NCI-H187 treated with DMSO at 0.1 percent for 48 hours (cell line): ENCODE measurements at places on chromosomes 7 and 10.

DNA sequence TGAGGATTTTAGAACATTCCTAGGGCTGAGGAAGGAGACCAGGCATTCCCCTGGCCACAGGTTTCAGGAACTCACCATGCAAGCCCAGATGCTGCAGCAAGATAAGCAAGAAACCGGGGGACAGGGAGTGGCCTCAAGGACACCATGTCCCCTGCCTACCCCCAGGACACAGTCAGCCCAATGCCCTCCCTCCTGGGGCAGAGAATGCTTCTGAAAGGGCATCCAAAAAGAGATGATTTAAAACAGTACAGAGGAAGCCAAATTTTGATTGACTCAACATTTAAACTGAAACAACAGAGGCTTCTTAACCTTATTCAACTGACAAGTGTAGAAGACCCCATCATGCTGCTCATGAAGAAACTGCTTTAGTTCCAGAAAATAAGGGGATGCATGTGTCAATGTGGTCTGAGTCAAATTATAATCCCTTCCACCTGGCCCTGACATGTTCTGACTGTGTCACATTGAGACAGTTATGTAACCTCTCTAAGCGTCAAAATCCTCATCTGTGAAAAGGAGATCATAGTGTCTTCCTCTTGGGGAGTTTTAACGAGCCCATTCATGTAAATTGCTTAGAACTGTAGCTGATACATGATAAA is 60.0 kb downstream of the ICA1 start:
- no peak for DNase-seq

- no peak for DNase-seq
Measured at GRCh38 chr10:33094263-33095051, 136.4 kb upstream of the ITGB1 start.

GRCh38 chr7:42981601-42982000 is 49.4 kb downstream of the MRPL32 start:
- DNase-seq: no peak

GRCh38 chr7:142974626-142975025 is 12.5 kb upstream of the KEL start:
- DNase-seq: no peak

GRCh38 chr10:76631036-76631670 is 1006.5 kb downstream of the KCNMA1 start:
- DNase-seq: no peak

DNA sequence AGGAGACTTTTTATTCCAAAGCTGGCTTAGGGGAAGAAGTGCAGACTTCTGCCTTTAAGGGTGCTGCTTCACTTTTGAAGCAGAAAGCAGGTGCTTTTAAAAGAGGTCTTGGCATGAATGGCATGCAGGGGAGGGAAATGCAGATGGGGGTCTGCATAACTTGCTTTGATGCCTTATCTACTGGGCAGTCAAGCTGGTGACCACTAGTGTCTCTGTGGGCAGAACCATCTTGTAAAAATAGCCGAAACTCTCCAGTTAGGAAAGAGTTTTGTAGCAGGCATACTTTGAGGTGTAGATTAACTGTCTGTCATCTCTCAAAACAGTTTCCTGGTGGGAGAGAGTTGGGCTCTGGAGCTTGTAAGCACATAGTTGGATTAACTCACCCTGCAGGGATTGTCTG is 9.9 kb upstream of the CTNNA3 start:
- no peak for DNase-seq

- no peak for DNase-seq
Measured at GRCh38 chr10:84310470-84310869, 17.9 kb upstream of the CCSER2 start.

- no peak for DNase-seq
Measured at GRCh38 chr7:4716946-4717795, 35.1 kb downstream of the FOXK1 start.

DNA sequence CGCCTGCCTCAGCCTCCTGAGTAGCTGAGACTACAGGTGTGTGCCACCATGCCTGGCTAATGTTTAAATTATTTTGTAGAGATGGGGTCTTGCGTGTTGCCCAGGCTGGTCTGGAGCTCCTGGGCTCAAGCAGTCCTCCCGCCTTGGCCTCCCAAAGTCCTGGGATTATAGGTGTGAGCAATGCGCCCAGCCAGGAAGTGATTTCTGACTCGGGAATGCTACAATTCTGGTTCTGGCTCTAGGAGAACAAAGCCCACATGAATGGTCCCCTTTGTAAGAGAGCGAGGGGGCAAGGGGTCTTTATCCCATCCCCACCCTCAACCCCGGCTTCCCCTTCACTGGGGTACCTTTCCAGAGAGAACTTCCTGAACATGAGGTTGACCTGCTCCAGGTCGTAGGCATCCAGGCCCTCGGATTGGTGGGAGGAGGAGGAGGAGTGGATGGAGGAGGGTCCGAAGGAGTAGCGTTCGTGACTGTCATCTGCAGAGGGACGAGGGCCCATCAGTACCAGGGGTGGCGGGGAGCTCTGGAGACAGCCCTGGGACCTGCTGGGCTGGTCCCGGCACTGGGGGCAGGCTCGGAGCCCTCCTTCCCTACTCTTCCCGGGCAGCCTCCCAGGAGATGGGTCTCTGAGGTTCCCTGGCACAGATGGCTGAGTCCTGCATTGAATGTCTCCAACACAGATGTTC is 79.9 kb upstream of the GNA12 start:
- no peak for DNase-seq

DNA sequence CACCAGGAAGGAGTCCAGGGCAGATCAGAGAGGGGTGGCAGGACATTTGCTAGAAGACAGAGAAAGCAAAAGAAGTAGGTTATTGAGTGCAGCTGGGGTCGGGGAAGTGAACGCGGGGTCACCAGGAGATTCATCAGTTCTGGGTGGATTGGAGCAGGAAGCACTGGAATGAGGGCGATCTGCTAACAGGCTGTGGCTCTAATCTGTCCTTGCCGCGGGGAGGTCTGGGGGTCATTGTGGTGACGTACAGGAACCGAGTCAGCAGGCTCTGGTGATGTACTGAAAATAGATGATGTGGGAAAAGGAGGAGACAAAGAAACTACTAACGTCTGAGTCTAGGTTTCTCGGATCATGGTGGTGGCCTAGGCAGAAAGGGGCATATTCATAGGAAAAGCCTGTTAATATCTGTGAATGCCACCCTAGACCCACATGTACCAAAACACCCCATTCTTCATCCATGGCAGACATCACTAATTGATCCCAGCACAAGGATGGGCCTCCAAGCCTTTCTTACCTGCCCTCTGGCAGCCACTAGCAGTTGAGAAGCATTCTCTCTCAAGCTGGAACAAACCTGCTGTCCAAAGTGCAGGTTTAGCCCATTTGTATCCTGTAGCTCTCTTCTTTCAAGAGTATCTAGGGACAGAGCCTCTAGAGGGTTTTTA is 134.5 kb downstream of the C10orf105 start:
- no peak for DNase-seq

DNA sequence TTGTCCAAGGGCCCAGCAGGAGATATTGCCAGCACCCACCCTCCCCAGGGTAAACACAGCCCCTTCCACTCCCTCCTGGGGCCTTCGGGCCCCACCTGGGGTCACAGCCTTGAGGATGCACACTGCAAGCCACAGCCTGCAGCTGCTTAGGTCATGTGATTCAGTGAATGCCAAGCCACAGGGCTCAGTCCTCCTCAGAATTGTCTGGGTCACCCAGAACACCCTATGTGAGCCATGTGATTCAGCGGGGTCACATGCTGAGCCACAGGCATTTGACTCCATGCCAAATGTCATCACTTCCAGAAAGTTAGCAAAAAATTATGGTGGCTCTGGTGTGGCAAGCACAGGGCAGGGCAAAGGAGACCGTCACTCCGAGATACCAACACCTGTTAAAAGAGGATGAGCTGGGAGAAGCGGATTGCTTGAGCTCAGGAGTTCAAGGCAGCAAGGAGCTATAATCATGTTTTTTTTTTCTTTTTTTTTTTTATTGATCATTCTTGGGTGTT is 17.2 kb upstream of the PSAP start:
- no peak for DNase-seq

DNA sequence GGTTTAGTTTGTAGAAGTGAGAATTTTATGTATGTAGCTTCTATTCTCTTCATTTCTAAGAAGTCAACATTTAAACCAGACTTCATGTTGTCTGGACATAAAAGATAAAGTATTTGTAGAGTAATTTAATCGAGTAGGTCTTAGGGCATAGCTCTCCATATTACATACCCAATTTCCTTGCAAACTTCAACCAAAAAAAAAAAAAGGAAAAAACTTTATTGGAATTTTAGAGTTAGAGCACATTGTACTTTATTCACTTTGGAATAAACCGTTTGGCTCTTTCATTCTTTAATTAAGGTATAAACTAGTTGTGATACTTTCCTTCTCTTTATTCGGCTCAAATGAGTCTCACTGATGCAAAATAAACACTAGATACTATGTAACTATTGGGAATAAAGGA is 36.0 kb downstream of the PTER start:
- no peak for DNase-seq

- no peak for DNase-seq
Measured at GRCh38 chr10:1413823-1414222, 323.5 kb downstream of the ADARB2 start.

- DNase-seq: no peak
Measured at GRCh38 chr7:142482891-142483658, 225.2 kb upstream of the PRSS58 start.

- no peak for DNase-seq
Measured at GRCh38 chr10:124558339-124559321, 97.0 kb downstream of the LHPP start.

DNA sequence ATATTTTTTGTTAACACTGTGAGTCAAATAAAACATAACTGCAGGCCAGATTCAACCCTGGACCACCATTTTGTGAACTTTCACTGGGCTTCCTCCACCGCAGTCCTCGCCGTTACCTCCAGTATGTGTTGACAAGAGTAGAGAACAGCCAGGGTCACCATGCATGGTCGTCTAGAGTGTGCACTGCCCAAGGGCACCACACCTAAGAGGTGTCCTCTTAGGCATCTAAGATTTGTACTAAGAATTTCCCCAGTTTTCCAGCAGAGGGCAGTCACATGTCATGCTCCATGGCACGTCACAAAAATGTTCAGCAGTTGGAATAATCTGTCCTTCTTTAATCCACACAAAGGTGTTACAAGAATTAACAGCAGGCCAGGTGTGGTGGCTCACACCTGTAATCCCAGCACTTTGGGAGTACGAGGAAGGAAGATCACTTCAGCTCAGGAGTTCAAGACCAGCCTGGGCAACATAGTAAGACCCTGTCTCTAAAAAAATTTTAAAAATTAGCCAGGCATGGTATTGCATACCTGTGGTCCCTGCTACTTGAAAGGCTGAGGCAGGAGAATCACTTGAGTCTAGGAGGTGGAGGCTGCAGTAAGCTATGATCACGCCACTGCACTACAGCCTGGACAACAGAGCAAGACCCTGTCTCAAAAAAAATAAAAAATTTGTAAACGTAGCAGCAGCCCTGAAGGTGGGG is 71.2 kb upstream of the FOXK1 start:
- DNase-seq: peak; percentile 9
